ENCODE measurements at places on chromosomes 6 and 20. TPM values are rescaled to one million over a fixed set of nuclear protein-coding genes. Genes with fewer than 3 reads are reported as not detected.

Gene CST7
- total RNA-seq = 220 TPM

Gene SRSF12
- not detected for total RNA-seq

Gene OXT
- total RNA-seq = not detected

Gene STK35
- 15.9 TPM for total RNA-seq

Gene ZBP1
- total RNA-seq = 15.0 TPM

Gene CCN6
- not detected for total RNA-seq

Gene TCF15
- total RNA-seq = not detected

Gene C20orf144
- total RNA-seq = not detected

Gene SUN5
- not detected for total RNA-seq

Gene GHRH
- total RNA-seq = not detected

Gene CCR6
- total RNA-seq = 37.0 TPM

Gene IL17F
- total RNA-seq = not detected

Gene IP6K3
- total RNA-seq = 5.4 TPM

Gene CPNE5
- 24.3 TPM for total RNA-seq

Gene PEX3
- 13.4 TPM for total RNA-seq

Gene TFAP2D
- not detected for total RNA-seq

Gene SPATA25
- 2.9 TPM for total RNA-seq

Gene SPATA2
- 11.7 TPM for total RNA-seq

Gene PIGT
- 82.8 TPM for total RNA-seq

Gene CNR1
- 3.3 TPM for total RNA-seq

Gene DAAM2
- 95.1 TPM for total RNA-seq

Gene NKX2-4
- not detected for total RNA-seq

Gene MATN4
- total RNA-seq = not detected

Gene DOK5
- not detected for total RNA-seq

Gene MLN
- not detected for total RNA-seq

Gene OR2J3
- not detected for total RNA-seq

Gene FGD2
- 200 TPM for total RNA-seq

Gene KIF25
- not detected for total RNA-seq

Gene HLA-C
- total RNA-seq = 908 TPM

Gene FKBP1C
- total RNA-seq = 0.79 TPM

Gene PTGIS
- 1.6 TPM for total RNA-seq

Gene FRK
- total RNA-seq = 0.54 TPM

Gene SEMG1
- not detected for total RNA-seq

Gene OR2B6
- total RNA-seq = not detected

Gene CLDN20
- total RNA-seq = not detected

Gene EBF4
- total RNA-seq = 3.9 TPM

Gene POLR1C
- 24.1 TPM for total RNA-seq

Gene CST4
- total RNA-seq = not detected

Gene IRF4
- 43.6 TPM for total RNA-seq

Gene EEF1A2
- total RNA-seq = 1.4 TPM

Gene NINL
- 11.5 TPM for total RNA-seq

Gene ASIP
- total RNA-seq = not detected

Gene MRS2
- 14.6 TPM for total RNA-seq

Gene C6orf132
- total RNA-seq = 0.26 TPM

Gene DSN1
- total RNA-seq = 10.5 TPM

Gene RNF144B
- total RNA-seq = 42.7 TPM

Gene EYS
- not detected for total RNA-seq

Gene CTSA
- total RNA-seq = 203 TPM

Gene SLC26A8
- total RNA-seq = 7.8 TPM

Gene SLC52A3
- total RNA-seq = not detected

Gene PRDM13
- total RNA-seq = not detected

Gene PPP1R3D
- 15.3 TPM for total RNA-seq

Gene SPTLC3
- total RNA-seq = 2.4 TPM

Gene TRMT11
- 23.8 TPM for total RNA-seq

Gene PTCRA
- total RNA-seq = 6.8 TPM

Gene CLIC5
- 189 TPM for total RNA-seq
